WTC11 (cell line): ENCODE measurements at places on chromosomes 12 and 14.
A peak's percentile ranks its signal among the peaks of the same experiment; 100 is the strongest.

DNA sequence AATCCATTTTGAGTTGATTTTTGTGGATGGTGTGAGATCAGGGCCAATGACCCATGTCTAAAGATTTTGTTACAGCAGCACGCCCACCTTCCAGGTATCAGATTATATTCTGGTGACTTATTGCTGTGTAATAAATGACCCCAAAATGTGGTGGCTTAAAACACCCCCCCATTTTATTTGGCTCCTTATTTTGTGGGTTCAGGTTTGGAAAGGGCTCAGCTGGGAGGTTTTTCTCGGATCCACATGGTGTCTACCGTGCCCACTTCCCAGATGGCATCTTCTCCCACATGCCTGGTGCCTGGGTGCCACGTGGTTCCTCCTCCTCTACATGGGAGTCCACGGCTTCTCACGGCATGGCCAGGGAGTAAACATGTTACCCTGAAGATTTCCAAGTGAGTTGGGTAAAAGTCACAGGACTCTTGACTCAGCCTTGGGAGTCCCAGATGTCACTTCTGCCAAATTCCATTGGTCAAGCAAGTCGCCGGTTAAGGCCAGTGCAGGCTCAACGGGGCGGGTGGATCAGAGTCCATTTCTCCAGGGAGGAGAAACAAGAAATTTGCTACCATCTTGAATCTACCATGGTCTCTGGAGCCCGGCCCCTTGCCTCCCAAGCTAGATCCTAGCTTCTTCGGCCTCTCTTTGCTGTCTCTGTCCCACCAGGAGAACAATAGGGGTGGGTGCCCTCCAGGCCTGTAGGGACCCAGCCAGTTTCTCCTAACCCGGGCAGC lies 214.3 kb downstream of the KIF26A start:
- DNase-seq: no peak

- DNase-seq: no peak
Measured at GRCh38 chr12:116172224-116172849, 105.2 kb downstream of the MED13L start.

- DNase-seq: no peak
Measured at GRCh38 chr14:28102814-28103213, 663.8 kb upstream of the FOXG1 start.

- DNase-seq: no peak
Measured at GRCh38 chr12:62673028-62673815, 206.6 kb downstream of the MON2 start.

DNA sequence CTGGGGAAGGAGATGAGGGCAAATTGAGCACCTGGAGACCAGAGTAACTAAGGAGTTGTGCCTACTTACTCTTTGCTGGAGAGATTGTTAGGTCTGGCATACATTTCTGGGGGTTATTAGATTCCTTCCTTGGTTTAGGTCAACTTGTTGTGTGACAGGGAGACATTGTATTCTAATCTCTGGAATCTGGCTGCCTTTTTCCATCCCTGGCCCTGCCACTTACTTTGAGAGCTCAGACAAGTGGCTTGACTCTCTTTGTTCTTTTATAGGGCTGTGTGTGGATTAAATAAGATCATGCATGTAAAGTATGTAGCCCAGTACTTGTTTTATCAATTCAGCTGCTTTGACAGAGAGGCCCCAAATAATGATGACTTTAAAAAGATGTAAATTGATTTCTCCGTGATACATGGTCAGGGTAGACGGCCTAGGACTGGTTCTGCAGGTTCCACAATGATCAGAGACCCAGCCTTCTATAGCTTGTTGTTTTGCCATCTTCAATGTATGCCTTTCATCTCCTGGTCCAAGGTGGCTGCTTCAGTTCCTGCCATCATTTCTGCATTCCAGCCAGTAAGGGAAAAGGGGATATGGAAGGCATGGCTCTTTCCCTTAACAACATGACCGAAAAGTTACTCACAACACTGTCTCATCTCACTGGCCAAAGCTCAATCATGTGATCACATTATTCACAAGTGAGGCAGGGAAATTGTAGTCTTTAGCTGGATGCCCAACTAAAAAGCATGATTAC lies 72.6 kb downstream of the CHST11 start:
- no peak for DNase-seq

DNA sequence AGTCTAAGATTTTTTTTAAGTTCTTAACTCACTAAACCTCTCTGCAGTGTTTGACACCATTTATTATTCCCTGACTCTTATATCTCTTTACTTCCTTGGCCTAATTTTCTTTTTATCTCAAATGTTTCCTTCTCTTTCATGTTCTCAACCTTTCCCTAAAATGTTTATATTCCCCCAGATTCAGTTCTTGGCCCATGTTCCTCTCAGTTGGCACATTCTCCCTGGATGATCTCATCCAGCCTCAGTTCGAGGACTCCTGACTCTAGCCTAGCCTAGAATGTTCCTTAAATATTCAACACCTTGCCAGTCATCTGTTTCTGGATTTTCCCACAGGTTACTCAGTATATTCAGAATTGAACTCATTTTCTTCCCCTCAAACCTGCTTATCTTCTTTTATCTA lies 81.3 kb downstream of the SCN8A start:
- DNase-seq: no peak

DNA sequence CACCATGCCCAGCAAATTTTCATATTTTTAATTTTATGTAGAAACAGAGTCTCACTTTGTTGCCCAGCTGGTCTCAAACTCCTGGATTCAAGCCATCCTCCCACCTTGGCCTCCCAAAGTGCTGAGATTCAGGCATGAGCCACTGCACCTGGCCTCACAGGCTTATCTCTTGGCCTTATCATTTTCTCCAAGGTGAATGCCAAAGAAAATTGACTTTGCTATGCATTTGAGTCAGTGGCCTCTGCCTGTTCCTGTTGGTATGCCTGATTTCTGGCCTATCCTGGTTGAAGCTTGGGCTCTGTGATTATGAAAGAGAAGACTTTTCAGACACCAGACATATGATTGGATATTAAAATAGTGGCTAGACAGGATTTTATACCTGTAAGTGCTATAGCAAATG lies 34.2 kb downstream of the MANSC1 start:
- DNase-seq: no peak

GRCh38 chr12:81541121-81541520 lies 218.0 kb downstream of the PPFIA2 start:
- DNase-seq: no peak

- DNase-seq: peak; percentile 42
Measured at GRCh38 chr12:98745578-98746391, 100.7 kb downstream of the APAF1 start.

DNA sequence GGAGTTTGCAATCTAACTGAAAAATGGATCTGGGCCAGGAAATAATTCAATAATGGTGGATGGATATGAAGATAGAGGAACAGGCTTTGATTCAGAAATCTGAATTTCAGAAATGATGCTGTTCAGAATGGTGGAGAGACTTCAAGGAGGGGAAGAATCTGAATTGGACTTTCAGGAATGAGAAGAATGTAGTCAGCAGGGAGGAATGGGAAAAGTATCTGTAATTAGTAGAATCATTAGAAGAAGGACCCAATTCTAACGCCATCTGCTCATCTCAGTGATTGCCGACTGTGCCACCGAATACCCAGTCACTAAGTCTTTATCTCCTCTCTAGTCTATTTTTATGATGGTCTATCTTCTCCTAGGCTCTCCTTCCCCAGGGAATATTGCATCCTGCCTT lies 363.2 kb downstream of the GALC start:
- DNase-seq: no peak
